ENCODE measurements at places on chromosomes 6 and 20.

- peak; percentile 21 for DNase-seq
Observed at GRCh38 chr6:13615792-13616120, 621 bp downstream of the NOL7 start.

DNA sequence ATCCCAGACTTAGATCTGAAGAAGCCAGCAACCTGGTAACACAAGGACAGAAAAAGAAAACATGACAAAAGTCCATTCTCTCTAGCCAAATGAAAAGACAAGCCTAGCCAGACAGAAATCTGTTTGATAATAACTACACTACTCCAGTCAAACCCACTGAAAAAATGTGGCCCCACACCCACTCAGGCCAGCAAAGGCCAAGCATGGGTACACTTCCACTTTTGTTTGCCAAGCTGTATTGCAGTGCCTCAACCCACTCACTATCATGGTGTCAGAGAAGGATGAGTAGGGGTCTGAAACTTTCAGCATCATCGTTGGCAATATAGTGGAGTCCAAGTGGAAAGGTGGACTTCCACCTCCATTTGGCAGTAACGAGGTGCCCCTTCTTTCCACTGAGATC is 45.8 kb downstream of the EPM2A start:
- no peak for DNase-seq

- DNase-seq = no peak
Observed at GRCh38 chr6:127302728-127303660, 36.3 kb downstream of the RNF146 start.

- no peak for DNase-seq
Observed at GRCh38 chr20:10800288-10800687, 126.5 kb upstream of the JAG1 start.

GRCh38 chr20:20017844-20018185 is 653 bp downstream of the NAA20 start:
- DNase-seq = no peak

GRCh38 chr6:166830185-166830890 is 126.0 kb downstream of the RNASET2 start:
- no peak for DNase-seq

- DNase-seq = peak; percentile 38
Observed at GRCh38 chr6:16238057-16238962, at the start of gene GMPR. GMPR (plus strand) TSS chr6:16238587; CDS start chr6:16238694, 107 bp downstream.

GRCh38 chr6:87139236-87139635 is 16.1 kb upstream of the ZNF292 start:
- no peak for DNase-seq

DNA sequence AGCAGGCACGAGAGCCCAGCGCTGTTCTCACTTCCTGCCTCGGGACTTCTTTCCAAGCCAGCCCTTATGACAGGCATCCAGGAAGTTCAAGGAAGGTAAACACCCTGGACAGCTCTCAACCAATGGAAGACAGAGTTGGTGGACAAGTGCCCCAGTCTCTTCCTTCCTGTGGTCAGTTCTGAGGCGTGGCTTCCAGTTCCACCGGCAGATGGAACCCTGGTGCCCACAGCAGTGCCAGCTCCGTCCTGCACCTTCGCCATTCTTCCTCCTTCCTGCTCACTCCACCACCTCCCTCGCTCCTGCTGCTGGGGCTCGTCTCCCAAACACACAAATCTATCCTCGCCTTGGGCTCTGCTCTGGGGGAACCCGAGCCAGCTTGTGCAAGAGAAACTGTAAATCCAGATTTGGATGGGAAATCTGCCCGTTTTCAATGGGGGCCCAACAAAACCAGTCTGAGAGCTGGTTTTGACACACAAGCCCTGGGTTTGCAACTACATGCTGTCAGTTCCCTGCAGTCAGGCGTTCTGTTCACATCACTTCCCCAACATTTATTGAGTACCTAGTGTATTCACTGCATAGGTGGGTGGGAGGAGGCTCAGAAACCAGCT is 162.7 kb downstream of the GRM4 start:
- DNase-seq = no peak

Data from stimulated activated CD8-positive, alpha-beta memory T cell treated with anti-CD3 and anti-CD28 coated beads, Interleukin-15, amount 100 ng/mL, for 24 hours (primary cell).